ENCODE measurements at places on chromosomes 5 and 9.

DNA sequence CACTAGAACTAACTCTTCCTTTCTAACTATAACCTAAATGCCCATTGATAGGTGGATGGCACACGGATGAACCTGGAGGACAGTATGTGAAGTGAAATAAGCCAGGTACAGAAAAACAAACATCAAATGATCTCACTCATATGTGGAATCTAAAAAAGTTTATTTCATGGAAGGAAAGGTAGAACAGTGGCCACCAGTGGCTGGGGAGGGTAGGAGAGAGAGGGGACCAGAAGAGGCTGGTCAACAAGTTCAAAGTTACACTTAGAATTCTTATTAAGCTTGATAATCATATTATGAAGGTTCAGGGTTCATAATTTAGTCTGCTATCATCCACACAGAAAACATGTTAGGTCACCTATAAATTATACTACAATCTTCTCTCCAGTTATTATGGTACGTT lies 107.6 kb upstream of the SLC12A2 start:
- no peak for DNase-seq

DNA sequence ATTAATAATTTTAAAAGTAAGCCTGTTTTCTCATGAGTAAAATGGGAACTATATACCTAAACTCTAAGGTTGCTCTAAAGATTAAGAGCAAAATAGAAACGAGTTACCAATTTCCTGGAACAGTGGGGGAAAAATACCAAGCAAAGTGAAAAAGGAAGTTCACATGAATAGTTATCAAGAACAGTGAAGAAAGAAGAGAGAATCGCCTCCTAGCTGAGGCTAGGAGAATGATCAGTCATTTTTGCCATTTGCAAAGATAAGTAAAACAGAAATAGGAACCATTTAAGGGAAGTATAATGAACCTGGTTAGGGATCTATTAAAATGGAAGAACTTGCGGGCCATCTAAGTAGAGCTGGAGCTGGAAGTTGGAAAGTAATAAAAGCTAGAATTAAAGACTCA lies 50.7 kb downstream of the P4HA2 start:
- DNase-seq: no peak

DNA sequence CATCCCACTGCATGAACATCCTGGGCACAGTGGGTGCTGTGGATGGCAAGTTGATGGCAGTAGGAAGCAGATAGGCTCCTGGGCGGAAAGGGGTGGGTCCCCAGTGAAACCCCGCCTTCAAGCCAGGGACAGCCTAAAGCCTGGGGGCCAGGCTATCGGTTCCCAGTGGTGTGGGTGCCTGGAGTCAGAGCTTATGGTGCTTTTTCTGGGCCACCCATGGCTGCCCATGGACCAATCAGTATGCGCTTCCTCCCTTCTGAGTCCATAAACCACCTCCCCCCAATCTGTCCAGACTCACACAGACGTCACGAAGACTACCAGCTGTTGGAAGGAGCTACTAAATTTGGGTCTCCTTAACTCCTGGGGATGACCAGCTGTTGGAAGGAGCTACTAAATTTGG lies 17.5 kb upstream of the ECPAS start:
- DNase-seq: no peak

- no peak for DNase-seq
These were observed 25.2 kb downstream of the SHC3 start for GRCh38 chr9:89153232-89154017.

- no peak for DNase-seq
These were observed 1467.1 kb downstream of the FOXD4L5 start for GRCh38 chr9:63817622-63818518.
